ENCODE measurements at places on chromosomes 5 and 9.
A peak's percentile ranks its signal among the peaks of the same experiment; 100 is the strongest.

DNA sequence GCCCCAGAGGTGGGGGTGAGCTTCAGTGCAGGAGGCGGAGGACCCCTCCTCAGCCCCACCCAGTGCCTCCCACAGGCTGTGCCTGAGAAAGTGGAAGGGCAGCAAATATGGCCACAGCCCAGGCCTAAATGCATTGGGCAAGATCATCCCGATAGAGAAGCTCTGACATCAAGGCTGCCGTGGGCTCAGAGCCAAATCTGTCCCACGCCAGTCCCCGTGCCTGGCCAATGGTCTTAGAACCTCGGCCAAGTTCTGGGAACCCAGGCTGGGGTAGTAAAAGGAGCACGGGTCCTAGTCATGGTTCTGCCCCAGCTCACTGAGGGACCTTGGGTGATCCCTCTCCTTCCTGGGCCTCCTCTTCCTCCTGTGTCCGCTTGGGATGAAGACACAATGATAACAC lies 27.7 kb upstream of the TNIP1 start:
- no peak for DNase-seq

DNA sequence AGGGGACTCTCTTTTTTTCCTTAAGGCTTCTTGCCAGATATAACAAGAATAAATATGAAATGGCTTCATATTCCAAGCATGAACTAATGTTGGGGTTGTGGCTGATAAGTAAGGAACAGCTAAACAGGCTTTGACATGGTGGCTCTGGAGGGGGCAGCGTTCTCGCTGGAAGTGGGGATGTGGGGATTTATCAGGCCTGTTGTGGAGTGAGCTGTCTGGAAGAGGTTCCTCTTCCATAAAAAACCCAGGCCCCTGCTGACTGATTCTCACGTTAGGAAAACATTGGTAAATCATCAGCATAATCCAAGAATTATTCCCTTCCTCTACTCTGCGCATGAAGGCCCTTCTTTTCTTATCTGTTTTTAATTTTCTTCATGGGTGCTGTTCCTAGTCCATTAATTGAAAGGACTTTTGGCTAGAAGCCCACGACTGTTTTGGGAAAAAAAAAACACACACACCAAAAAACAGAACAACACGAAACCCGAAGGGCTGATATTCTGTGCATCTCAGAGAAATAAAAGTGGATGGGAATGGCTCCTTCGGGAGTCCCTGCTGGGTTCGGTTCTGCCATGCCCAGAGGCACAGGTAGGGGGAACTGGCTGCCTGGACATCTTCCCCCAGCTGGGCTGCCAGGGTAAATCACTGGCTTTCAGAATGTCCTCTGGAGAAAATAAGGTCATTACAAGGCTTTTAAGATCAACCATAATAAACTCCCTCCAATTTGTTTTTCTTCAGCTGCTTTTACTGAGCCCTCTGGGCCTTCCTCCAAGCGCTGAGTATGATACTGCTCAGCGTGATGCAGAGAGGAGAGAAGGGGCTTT lies 297.0 kb downstream of the SLIT3 start:
- no peak for DNase-seq

GRCh38 chr9:87567001-87567400 lies 69.3 kb downstream of the DAPK1 start:
- DNase-seq = no peak

- DNase-seq = no peak
These were observed 558 bp downstream of the GRPEL2 start for GRCh38 chr5:149345892-149346222.

DNA sequence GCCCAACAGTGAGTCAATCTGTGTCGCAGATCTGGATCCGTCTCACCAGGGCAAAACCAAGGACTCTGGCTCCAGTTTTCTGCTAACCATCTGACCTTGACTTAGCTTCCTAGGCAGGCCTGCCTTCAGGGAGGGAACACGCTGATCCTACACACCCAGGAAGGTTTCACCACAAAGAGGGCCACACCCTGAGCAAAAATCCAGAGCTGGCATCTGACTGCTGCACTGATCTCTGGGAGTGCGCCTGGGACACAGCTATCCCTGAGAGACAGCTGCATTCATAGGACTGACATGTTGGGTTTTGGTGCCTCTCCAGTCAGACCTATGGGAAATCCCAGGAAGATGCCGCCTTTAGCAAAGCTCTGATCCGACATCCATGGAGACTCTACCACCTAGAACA lies 47.5 kb downstream of the CDK5RAP2 start:
- DNase-seq = peak; percentile 35

- no peak for DNase-seq
These were observed 166.9 kb downstream of the CDC42SE2 start for GRCh38 chr5:131430794-131431193.

- no peak for DNase-seq
These were observed 35.0 kb upstream of the PCSK5 start for GRCh38 chr9:75855509-75855908.

DNA sequence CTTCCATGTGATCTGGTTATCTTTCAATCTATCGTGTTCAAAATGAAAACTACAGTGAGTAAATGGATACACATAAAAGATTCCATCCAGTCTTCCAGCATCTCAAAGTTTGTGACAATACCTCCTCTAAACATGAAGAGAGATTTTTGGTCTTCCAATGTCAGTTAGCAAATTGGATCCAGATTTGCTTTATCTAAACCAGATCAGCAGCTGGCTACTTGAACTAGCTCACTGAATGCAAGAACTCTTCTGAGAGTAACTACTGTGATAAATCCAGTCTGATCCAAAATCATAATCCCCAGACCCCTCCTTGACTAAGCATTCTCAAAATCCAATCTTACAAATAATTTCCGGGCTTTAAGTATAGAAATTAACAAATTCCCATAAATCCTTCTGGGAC lies 2177.9 kb upstream of the C9orf72 start:
- no peak for DNase-seq

GRCh38 chr5:56908942-56909293 lies 478 bp upstream of the SETD9 start:
- no peak for DNase-seq

- no peak for DNase-seq
These were observed 5.3 kb downstream of the NTNG2 start for GRCh38 chr9:132167192-132167591.

GRCh38 chr5:42768106-42768504 lies 11.5 kb downstream of the CCDC152 start:
- DNase-seq = no peak

DNA sequence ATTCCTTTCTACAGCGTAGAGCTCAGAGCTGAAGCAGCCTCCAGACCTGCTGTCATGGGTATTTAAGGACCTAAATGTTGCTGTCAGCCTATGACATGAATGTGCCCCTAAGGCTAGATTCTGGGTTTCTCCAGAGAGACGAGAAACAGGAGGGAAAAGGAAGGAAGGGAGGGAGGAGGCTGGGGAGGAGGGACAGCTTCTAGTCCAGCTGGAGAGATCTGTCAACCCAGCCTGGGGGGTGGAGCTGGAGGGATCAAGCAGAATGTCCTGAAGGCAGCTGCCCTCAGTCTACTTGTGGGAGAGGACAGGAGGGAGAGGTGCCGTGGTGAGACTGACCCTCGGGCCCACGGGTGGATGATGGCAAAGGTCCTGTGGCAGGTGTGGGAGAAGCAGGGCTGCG lies 1.1 kb upstream of the DBH start:
- no peak for DNase-seq
